ENCODE measurements at places on chromosomes 12 and 14. TPM values are rescaled to one million over a fixed set of nuclear protein-coding genes. Genes with fewer than 3 reads are reported as not detected.

- DNase-seq: no peak
Measured at GRCh38 chr14:54890788-54891187, 11.8 kb downstream of the GCH1 start.

DNA sequence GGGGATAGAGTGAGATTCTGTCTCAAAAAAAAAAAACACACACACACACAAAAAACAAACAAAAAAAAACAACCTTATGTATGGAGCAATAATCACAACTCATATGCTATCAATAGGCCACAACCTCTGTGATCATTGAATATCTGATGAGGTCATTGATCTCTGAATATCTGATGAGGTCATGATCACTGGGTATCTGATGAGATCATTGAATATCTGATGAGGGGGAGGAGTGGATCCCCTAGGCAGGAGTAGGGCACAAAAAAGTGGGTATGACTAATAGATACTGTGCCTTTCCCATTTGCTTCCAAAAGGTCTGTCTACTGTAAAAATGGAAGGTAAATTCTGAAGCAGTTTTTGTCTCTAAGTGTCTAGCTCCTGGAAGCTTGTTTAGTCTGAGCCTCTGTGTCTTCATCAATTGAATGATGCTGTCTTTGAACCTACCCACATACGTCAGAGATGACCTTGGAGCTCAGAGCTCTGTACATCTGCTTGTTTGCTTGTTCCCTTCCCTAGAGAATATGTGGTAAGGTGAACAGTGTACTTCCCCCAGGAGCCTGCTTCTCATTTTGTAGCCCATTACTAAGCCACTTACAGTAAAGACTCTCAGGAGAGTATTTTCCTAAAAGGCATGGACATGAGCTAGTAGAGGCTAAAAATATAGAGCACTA lies 13.6 kb downstream of the PAH start:
- no peak for DNase-seq

DNA sequence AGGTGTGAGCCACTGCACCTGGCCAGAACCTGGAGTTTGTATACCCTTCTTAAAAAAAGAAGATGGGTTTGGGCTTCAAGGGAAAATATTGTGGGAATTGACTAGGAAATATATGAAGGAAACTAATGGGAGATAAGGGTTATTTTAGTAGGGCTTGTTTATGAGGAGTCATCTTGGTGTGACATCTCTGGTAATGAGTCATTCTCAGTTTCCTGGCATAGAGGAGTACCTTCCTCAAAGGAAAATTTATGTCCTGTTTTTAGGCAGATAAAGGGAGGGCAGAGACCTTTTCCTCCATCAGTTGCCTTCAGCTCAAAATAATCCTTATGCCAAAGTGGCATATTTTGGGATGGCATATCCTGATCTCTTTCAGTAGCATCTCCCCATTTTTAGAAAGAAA lies 30.6 kb upstream of the NFKBIA start:
- DNase-seq: no peak

DNA sequence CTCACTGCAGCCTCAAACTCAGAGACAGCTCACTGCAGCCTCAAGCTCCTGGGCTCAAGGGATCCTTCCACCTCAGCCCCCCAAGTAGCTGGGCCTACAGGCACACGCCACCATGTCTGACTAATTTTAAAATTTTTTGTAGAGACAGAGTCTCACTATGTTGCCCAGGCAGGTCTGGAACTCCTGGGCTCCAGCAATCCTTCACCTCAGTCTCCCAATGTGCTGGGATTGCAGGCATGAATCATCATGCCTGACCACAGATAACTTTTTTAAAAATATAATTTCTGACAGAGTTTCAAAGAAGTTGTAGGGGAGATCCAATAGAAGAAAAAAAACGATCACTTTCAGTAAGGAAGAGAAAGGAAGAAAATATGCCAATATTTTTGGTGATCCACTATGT lies 189.7 kb upstream of the CDKN3 start:
- no peak for DNase-seq

DNA sequence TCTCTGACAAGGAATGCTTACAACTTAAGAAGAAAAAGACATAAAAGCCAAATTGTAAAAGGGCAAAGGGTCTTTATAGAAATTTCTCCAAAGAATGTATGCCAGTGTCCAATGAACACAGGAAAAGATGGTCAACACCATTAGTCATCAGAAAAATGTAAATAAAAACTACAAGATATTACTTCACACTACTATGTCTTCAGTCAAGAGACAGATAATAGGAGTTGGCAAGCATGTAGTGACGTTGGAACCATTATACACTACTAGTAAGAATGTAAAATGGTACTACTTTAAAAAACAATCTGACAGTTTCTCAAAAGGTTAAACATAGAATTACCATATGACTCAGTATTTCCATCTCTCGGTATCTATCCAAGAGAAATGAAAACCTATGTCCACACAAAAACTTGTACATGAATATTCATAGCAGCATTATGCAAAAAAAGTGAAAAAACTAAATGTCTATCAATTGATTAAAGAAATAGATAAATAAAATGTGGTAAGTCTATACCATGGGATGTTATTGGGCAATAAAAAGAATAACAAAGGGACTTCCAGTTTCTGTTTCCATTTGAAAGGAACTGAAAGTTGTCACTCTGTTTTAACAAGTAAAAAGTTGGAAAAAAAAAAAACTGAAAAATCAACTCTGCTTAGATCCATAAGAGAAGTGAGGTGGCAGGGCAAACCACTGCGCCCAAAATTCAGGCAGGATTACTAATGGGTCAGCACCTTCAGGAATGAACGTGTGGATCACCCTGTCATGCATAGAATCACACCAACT lies 69.8 kb downstream of the ALG10B start:
- DNase-seq: no peak

GRCh38 chr12:32179011-32179395 lies 72.4 kb downstream of the BICD1 start:
- no peak for DNase-seq

DNA sequence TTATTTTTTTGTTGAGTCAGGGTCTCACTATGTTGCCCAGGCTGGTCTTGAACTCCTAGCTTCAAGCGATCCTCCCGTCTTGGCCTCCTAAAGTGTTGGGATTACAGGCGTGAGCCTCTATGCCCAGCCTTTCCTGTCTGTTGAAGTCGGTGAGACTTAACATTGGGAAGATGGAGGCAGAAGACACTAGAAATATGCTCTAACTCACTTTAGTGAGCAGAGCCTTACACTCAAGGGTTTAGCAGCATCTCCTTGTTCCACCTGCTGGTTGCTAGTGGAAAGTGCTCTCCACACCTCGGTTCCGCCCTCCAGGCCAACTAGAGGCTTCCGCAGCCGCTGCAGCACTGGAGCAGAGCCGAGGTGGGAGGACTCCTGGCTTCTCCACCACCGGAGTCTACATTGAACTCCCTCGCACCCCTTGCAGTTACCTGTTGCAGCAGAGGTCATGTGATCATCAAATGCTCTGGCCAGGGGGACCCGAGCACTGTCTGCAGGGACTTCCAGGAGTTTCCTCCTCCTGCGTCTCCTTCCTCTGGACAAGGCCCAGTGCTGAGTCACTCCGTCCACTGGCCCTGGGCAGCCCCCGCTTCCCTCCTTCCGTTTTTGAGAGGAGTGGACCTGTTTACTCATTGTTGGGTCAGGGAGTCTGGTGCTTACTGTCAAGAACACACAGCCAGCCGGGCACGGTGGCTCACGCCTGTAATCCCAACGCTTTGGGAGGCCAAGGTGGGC lies 9.4 kb upstream of the HVCN1 start:
- peak; percentile 79 for DNase-seq

DNA sequence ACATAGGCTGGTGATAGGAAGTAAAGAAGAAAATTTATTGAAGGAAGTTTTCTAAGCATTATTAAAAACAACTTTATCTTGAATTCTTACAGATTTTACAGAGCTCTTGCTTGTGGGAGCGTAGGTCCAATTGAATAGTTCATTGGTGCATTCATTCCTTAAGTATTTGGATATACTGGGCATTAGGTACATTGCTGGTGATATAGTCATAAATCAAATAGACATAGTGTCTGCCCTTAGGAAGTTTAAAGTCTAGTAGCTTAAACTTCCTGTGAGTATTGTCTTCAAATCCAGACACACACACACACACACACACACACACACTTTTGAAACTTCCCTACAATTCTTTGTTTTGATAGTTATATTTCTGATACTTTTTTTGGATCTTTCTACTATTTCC lies 226.7 kb downstream of the FUT8 start:
- DNase-seq: no peak

DNA sequence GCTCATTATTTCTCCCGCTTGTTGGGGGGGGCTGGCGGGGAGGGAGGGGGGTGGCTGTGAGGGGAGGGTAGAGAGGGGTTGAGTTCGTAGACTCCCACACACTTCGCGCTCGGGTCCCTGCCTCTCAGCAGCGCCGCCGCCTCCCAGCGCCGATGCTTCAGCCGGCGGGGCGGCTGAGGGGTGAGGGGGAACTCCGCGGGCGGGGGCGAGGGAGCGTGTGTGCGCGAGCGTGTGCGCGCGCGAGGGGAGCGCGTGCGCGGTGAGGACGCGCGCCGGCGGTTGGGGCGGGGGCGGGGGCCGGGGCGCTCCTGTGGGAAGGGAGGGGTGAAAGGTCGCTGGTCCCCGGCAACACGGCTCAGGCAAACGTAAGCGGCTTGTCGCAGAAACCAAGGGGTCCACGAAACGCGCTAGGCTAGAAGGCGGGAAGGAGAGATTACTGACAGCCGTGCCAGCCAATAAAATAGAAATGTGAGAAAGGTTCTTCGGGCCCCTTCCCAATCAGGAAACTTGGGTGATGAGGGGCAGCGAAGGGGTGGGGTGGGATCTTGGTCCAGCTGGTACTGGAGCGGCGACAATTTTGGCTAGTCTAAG lies 343 bp upstream of the NOVA1 start:
- peak; percentile 3 for DNase-seq

DNA sequence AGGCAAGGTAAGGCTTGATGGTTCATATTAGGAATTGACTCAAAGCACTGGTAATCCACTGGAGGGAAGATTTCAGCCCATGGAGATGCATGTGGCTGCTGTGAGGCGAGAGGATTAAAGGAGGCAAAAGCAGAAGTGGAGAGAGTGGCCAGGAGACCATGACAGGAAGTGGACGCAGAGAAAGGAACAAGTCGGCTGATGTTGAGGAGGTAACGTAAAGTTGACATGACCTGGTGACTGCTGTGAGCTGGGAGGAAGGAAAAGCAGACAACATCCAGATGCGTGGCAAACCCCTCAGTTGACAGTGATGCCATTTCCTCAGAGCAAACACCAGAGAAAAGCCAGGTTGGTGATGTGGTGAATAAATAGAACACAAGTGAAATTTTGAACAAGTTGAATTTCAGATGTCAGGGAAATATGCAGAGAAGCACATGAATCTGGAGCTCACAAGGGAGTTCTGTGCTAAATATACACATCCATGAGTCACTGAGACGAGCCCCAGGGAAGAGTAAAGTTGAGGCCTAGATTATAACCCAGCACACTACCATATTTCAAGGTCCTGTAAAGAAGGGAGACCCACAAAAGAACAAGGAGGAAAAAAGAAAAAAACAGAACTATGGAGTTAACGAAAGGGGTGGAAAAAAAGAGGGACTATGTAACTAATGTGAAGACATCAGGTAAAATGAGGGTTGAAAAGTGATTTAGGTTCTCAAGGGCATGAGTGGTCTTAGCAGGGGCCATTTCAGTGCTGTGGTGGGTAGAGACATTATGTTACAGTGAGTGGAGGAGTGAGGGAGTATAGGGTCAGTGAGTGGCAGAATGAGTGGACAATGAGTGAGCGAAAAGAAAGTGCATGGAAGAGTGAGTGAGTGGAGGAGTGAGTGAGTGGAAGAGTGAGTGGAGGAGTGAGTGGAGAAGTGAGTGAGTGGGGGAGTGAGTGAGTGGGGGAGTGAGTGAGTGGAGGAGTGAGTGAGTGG lies 61.6 kb upstream of the GZMB start:
- peak; percentile 29 for DNase-seq

DNA sequence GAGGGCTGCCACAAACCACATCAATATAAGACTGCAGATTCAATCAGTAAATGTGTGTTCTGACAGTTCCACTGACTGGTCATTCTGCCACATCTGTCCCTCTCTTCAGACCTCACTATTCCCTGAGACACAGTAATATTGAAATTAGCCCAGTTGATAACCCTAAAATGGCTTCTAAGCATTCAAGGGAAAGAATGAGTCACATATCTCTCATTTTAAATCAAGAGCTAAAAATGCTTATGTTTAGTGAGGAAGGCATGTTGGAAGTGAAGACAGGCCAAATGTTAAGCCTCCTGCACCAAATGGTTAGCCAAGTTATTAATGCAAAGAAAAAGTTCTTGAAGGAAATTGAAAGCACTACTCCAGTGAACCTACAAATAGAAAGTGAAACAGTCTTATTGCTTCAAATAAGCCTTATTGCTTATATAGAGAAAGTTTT lies 24.5 kb upstream of the KIF21A start:
- DNase-seq: peak; percentile 16

GRCh38 chr14:22475381-22475780 lies 113.6 kb downstream of the DAD1 start:
- no peak for DNase-seq

DNA sequence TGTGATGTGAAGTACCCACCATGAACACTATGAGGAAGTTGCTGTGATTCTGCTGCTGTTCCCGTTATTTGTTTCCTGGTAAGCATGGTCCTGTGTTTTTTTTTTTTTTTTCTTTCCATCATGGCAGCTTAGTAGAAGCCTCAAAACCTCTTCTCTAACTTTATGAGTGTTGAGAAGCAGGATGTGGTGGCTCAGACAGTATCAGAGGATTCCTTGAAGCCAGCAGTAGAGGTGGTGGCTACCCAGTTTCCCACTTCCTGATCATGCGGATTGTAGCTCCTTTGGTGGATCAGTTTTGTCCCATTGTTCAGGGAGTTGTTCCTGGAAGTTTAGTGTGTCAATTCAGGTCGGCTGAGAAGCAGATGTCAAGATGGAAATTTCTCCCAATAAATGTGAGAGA lies 175.8 kb downstream of the ATP23 start:
- no peak for DNase-seq

DNA sequence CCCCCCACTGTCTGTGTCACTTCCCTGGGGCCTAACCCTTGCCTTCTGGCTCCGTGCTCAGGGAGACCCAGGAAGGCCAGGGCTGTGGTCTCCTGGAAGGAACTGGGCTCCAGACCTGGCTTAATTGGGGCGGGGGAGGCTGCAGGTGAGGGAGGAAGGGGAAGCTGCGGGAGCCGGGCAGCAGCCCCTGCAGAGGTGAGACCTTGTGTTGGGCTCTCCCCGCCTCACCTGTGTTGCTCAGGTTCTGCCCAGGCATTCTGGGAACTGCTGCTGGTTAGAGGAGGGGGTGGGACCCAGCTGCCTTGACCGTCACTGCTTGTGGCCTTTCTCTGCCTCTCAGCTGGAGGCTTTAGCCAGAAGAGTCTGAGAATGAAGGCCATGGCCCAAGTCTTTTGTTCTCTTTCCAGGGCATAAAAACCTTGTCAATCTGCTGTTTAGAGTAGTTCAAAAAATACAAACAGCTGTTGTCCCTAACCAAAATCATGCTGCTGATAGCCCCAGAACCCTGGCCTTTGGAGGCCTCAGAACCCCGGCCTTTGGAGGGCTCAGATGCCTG lies 247.6 kb downstream of the CHST11 start:
- DNase-seq: no peak

Gene FOXN4
- not detected for total RNA-seq

Gene DEGS2
- total RNA-seq: 4.2 TPM

Gene MYO1H
- not detected for total RNA-seq

Gene SCAF11
- 114 TPM for total RNA-seq

Gene OTUB2
- 2.1 TPM for total RNA-seq

Gene KRT6C
- total RNA-seq: not detected

Gene GALNT6
- total RNA-seq: 12.6 TPM

Measured in activated T-cell treated with anti-CD3 and anti-CD28 coated beads, Interleukin-2, amount 50 U/mL, for 72 hours (primary cell).